ENCODE measurements at places on chromosomes 2 and 18.

GRCh38 chr2:118085173-118086023, 2.9 kb upstream of the INSIG2 start:
- DNase-seq = no peak

DNA sequence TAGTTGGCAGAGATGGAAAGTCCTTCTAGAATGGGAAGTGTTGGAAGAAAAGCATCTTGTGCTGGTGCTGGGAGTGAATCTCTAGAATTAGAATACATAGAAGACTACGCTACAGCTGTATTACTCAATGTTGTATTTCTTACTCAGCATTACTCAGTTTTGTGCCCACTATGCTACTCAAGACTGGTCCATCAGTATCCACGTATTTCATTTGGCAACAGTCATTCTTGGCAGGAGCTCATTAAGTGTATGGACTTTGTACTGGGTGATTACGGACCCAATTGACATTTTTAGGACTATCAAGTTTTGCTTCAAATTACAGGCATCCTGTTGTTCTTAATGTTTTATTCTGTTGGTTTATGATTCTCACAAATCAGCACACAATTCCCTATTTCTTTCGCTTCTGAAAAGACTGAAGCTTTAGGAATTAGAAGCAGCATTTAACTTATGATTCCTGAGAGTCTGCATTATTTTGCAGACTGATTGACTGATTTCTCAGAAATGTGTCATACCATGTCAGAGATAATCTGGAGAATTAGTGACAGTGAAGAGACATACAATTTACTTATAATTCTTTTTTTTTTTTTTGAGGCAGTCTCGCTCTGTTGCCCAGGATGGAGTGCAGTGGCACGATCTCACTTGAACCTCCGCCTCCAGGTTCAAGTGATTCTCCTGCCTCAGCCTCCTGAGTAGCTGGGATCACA, 136.9 kb downstream of the MYO3B start:
- no peak for DNase-seq

- no peak for DNase-seq
These were observed 499.3 kb downstream of the IRS1 start for GRCh38 chr2:226300196-226300886.

GRCh38 chr2:127638361-127639110, 7.4 kb upstream of the GPR17 start:
- DNase-seq = no peak

DNA sequence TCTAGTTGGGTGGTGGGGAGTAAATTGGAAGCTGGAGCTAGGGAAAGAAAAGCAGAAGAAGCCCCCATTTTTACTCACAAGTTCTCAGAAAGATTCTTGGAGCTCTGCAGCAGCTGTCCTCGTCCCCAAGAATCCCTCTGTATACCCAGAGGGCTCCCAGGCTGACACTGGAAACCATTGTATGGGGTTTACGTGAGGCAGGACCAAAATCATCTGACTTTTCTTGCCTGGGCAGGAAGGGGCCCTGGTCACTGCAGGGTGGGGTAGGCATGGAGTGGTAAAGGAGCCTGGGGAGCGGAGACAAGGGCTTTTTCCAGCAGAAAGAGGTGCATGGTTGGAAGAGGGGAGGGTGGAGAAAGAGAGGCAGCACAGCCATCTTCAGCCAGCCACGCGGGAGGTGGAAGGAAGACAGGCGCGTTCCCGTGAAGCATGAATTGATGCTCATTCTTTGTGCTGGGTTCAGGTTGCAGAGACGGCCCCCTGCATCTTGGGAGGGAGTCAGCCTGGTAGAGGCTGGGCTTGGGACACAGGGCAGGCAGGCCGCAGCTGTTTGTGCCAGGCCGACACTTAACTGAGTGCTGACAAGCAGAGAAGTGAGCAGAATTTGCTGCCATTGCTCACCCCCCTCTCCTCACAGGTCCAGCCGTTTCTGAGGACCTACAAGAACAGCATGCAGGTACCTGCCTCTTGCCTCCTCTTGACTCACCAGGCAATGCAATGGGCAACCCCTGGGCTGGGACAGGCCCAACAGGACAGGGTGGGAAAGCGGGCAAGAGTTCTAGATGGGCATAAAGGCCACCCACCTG, 94.8 kb downstream of the PLB1 start:
- no peak for DNase-seq

Data from NCI-H146 (cell line).